Camera-type eye (tissue), 1 donor: ENCODE measurements at places on chromosomes 3 and 15. TPM values are rescaled to one million over a fixed set of nuclear protein-coding genes. Genes with fewer than 3 reads are reported as not detected.

The TLE3 gene
- 189 TPM for total RNA-seq

The EBLN2 gene
- 15.2 TPM for total RNA-seq

The SLC28A1 gene
- 0.16 TPM for total RNA-seq

The BTLA gene
- total RNA-seq = not detected
